ENCODE measurements at places on chromosomes 4 and X.
A peak's percentile ranks its signal among the peaks of the same experiment; 100 is the strongest.

DNA sequence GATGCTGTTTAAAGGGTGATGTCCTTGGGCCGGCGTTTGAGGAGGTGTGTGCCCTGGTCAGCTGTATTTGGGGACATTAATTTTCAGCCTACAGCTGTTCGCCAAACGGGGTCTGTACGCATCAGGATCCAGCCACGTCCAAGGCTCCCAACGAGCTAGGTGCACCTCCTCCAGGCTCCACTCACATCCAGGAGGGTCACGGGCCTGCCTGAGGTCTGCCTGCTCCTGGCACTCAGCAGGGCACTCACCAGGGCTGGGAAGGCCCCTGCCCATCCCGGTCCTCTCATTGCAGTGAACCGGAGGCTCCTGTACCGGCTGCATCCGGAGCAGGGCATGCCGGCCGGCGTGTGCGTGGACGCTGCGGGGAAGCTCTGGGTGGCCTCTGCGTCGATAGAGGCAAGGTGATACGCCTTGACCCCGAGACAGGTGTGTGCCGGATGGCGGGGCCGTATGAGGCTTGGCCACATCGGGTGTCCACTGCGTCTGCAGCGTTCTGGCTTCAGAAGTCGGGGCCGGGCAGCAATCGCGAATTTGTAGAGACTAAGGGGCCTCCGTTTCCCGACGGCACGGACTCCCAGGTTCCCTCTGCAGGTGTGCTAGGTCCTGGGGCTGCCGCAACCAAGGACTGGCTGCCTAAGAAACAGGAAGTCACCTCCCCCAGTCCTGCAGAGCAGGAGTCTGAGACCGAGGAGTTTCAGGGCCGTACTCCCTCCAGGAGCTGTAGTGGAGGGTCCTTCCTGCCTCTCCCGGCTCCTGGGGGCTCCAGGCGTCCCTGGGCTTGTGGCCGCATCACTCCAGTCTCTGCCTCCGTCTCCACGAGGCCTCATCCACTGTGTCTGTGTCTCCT lies 27.5 kb upstream of the PLCXD1 start:
- DNase-seq: no peak

GRCh38 chr4:8274765-8275547 lies 5.4 kb downstream of the HTRA3 start:
- no peak for DNase-seq

GRCh38 chr4:65671372-65671771 lies 1.1 kb upstream of the EPHA5 start:
- DNase-seq: no peak

- no peak for DNase-seq
These were observed 158.6 kb downstream of the TRIML1 start for GRCh38 chr4:188297873-188298272.

DNA sequence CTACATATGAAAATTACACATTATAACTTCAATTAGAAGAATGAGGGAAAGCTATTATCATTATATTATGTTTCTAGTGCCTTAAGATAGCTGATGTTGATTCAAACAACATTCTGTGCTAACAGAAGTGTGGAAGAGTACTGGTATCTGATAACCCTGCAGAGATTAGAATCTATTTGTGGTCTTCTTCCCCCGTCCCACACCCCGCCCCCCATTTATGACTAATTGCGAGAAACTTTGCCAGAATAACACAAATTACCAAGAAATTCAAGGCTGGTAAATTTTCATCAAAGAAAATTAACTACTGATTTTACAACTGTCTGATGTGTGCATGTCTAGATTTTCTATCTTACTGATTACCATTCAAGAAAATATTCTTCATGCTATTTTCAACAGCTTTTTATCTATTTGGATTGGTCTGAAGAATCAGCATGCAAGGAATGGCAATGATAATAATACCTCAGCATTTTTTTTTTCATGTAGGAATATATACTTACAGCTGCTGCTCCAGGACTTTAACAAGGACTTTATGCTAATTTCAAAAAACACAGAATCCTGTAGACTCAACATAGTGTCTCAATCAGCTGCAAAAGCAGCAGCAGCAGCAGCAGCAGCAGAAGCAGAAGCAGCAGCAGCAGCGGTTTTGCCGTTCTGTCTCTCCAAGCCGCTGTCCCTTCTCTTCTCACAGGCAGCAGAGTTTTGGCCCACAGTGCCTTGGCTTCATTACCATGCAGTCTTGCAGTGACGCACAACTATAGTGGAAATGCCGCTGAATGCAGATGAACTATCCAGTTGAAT lies 126.7 kb downstream of the FRYL start:
- no peak for DNase-seq

DNA sequence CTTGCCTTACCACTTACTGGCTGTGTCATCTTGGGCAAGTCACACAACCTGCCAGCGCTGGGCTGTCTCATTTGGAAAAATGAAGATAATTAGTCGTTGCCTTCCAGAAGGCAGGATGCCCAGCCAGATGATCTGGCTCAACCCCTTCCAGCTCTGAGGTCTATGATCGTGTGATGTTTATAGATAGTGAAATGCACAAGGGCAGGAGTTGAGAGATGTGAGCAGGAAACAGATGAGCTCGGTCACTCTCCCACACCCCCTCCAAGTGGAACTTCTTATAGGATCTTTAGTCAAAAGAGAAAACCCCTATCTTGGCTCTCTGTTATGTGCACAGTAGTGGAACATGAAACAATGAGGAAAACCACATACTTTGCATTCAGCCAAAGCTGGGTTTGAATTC lies 336.8 kb upstream of the PPARGC1A start:
- no peak for DNase-seq

GRCh38 chr4:165079476-165079875 lies 25.8 kb downstream of the TRIM75 start:
- no peak for DNase-seq

DNA sequence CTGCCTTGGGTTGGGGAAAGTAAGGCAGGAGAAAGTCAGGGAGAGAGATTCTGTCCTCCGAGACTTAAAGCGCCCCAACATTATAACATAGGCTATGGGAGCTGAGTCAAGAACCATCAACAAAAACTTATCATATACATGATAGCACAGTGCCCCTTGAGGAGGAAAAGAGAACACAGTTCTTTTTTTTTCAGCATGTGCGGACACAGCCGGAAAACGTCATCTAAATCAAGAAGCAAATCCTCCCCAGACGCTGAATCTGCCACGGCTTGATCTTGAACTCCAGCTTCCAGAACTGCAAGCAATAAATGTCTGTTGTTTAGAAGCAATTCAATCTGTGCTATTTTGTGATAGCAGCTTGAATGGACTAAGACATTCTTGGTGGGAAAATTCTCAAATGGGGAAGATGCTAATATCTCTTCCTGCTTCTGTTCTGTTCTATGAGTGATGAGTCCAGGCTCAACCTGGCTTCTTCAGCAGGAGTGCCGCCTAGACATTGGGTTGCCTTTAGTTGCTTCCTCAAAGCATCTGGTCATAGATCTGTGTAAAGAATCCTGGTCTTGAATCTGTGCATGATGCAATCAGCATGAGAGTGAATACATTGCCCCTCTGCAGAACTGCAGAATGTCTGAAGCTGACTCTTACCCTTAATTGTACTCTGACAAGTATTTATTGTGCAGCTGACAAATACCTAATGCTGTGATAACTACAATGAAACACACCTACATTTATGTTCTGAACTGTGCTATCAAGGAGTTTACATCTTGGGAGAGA lies 549.8 kb upstream of the PRKX start:
- DNase-seq: no peak

- no peak for DNase-seq
These were observed 41.2 kb downstream of the ZFYVE28 start for GRCh38 chr4:2377241-2377640.

GRCh38 chrX:118499295-118499694 lies 3.7 kb downstream of the DOCK11 start:
- DNase-seq: no peak

GRCh38 chr4:13236485-13236884 lies 247.7 kb downstream of the RAB28 start:
- no peak for DNase-seq

DNA sequence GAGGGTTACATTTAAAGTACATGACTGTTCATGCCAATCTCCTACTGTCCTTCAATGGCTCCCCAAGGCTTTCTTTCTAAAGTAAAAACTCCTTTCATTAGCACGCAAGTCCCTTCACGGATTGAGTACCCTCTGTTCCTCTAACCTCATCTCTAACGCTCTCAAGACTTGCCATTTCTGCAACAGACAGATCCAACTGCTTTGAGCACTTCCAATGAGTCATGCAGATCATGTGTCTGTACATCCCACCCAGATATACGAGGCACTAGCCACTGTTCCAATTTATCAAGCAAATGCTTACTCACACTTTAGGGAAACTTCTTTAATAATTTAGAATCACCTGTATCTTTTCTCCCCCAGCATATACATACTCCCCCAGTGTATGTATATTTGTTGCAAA lies 332.5 kb upstream of the ZFP42 start:
- DNase-seq: no peak

- DNase-seq: no peak
These were observed 152.5 kb upstream of the STX18 start for GRCh38 chr4:4694296-4694772.

DNA sequence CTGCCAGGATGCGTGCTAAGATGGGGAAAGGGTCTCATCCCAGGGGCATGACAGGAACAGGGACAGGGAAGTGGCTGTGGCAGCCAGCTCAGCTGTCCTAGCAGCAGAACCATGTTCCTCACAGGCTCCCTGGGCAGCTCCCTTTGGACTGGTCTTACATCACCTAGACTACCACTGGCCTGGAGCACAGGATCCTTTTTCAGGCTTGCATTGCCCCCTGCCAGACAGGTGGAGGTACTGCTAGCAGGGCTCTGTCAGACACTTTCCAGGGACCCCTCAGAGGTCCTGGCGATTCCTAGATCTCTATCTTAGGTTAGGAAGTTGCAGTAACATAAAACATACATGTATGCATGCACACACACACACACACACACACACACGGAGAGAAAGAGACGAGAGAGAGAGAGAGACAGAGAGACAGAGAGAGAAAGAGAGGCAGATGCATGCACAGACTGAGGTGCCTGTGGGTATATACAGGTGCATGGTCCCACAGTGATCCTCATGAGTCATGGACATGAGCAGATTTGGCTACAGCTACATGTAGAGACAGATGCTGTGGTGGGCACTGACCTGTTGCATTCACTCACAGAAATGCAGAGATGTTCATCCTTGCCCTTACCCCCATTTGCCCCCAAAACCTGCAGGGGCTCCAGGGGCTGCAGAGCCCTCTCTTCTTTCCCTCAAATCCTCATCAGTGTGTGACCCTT lies 63.6 kb downstream of the STARD8 start:
- DNase-seq: peak; percentile 2

GRCh38 chr4:77695774-77696173 lies 90.2 kb downstream of the CXCL13 start:
- no peak for DNase-seq

DNA sequence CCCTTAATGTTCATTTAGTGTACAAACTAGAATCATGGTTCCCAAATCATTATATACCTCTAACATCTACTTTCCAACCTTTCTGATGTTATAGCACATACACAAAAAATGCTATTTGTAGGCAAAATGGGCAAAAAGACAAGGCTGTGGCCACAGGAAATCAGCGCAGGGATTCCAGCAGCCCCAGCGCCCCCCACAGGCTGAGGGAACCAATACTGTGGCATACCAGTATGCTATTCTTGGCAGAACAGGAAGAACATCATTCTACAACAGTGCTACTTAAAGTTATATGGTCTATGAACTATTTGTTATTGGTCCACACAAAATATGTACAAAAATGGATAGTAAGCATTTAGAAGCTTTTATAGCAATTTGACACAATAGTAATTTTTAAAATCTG lies 25.3 kb downstream of the STEEP1 start:
- DNase-seq: no peak

DNA sequence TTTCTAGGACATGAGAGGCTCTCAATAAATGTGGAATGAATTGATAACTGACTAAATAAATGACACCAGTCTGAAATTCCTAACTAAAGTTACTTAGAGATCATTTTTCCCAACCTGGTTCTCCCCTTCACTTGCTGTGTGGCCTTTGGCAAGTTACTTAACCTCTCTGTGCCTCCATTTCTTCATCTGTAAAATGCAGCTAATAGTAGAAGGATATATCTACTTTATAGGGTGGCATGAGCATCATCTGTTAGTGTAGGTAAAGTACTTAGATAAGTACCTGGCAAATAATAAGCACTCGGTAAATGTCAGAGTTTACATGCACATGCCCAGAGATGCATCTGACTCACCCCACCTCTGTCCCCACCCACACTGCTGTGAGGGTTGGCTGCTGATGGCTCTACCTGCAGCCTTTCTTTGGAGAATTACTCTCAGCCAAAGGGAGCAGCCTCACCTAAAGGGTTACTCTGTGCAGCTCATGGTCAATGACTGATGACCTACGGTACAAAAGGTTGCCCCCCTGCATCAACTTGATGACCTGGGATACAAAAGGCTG lies 139.3 kb downstream of the CHIC2 start:
- DNase-seq: no peak

DNA sequence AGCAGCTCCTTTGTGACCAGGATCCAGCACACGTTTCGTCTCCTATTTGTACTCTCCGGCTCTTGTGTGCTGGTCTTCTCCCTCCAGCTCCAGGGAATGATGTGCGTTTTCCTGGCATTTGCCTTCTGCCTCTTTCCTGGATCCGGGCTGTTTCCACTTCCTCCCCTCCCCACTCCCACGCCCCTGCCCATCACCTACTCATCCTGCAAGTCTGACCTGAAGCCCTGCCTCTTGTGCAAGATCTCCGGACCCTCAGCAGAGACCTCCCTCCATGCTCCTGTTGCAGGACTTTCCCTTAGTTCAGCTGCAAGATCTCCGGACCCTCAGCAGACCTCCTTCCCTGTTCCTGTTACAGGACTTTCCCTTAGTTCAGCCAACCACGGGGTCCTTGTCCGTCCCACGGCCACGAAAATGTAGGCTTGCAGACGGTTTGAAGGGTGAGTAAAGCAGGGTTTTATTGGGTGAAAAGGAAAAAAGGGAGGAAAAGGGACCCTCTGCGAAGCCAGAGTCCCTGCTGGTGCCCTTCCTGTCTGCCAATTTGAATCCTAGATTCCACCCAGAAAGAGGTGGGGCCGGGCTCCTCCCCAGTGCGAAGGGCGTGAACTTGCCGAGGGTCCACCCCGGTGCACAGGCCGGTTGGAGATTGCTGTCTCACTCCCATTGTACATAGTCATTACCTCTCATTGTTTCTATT lies 74.4 kb upstream of the IRF2 start:
- no peak for DNase-seq

- no peak for DNase-seq
These were observed 6.9 kb downstream of the SMARCA1 start for GRCh38 chrX:129516402-129516801.

GRCh38 chr4:125891597-125892258 lies 577.0 kb downstream of the FAT4 start:
- DNase-seq: no peak

DNA sequence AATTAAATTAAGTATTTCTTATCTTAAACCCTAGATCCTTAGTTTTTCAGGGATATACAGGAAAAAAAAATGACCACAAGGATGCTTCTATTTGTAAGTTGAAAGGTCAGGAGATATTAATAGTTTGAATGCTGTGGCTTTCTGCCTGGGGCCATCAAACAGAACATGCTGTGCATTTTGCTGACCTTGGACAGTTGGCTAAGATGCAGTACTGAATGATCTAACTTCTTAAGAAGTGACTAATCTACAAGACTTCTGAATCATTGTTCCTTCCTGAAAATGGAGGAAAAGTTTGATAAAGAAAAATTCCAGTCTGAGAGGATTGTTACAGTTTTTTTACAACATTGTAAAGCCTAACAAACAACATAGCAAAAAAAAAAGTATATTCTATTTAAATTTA lies 237.8 kb upstream of the JADE1 start:
- DNase-seq: no peak

Measured in NK-92 treated with Interleukin-12 subunit alpha and Interleukin-12 subunit beta, amount 100 ng/mL, for 24 hours (cell line).